ENCODE measurements at places on chromosomes 16 and 17. TPM values are rescaled to one million over a fixed set of nuclear protein-coding genes. Genes with fewer than 3 reads are reported as not detected.

DNA sequence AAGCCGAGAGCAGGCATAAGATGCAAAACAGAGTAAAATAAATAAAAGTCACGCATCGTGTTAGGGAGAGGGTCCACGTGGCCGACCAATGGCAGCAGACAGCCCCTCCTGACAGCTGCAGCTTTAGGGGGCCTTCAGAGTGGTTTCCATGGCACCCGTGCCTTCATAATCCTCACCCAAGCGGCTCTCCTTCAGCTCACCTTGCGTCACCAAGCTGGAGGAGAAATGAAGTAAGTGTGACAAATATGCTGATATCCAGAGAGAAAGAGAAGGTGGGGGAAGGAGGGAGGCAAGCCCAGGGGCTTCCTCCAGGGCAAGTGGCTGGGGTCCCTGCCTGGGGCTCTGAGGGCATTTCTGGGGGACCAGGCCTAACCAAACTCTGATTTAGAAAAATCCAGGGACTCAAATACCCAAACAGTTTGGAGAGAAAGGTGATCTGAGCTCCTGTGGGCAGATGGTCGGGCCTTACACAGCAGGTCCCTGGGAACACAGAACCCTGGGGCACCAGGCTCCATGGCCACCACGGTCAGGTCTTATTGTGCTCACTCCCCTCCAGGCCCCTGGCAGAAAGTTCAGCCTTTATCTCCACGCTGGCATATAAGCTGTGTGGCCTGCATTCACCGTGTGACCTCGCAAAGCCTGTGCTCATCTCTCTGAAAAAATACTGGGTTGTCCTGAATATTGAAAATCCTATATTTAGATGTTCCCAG is 80.7 kb upstream of the TNRC6C start:
- no peak overlapping the region for H3K27ac ChIP-seq
- H3K27me3 ChIP-seq: no peaks in the 10 kb centered on the region
- DNase-seq: no peak
- H3K4me1 ChIP-seq: no peaks in the 10 kb centered on the region
- no peak overlapping the region for H3K4me3 ChIP-seq
- H3K36me3 ChIP-seq: no peaks in the 10 kb centered on the region

- H3K27me3 ChIP-seq: no peaks in the 10 kb centered on the region
- H3K36me3 ChIP-seq: no peaks in the 10 kb centered on the region
- no peak overlapping the region for H3K27ac ChIP-seq
- no peaks in the 10 kb centered on the region for H3K4me1 ChIP-seq
- H3K4me3 ChIP-seq: no peak overlapping the region
- no peak for DNase-seq
Observed at GRCh38 chr16:46712911-46713310, 23.5 kb downstream of the ORC6 start.

DNA sequence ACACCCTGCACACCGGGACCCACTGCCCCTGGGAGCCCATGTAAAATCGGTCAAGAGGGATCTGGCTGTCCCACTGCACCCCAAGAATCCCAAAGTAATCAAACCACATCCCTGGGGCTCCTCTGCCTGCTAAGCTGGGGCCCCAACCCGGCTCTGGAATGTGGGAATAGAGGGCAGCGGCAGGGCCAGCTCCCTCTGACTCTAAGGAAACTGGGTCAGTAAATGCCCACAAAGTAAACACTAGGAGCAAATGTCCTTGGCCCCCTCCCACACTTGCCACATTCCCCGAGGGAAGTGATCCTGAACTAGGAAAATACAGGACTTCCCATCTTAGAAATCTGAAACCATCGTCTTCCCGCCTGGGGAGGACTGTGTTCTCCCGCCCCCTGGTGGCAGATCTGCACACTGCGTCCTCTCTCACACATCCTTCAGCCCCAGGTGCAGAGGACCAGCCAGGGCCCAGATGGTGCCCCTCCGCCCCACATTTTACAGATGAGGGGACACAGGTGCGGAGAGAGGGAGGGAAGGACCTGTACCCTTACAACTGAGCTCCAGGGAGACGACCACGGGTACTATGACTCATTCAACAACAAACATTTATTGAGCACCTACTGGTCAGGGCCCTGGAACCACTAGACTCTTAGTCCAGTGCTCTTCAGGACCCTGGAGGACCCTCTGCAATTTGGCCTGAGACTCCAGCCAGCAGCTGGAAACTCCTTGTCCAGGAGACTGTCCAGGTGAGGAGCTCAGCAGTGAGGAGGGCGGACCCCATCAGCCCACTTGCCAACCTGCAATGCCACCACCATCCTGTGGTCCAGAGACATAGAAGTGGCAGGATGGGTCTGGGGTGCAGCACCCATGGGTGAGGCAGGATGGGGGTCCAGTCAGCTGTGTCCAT is 10.1 kb downstream of the P3H4 start:
- no peak overlapping the region for H3K27ac ChIP-seq
- H3K4me1 ChIP-seq: peaks cover 5% of the 10 kb centered on the region

GRCh38 chr16:50248845-50249244 is 17.5 kb upstream of the ADCY7 start:
- H3K4me3 ChIP-seq: no peak overlapping the region
- no peak overlapping the region for H3K27ac ChIP-seq
- H3K27me3 ChIP-seq: no peaks in the 10 kb centered on the region
- no peak for DNase-seq

TAT gene
- total RNA-seq: 6.7 TPM

DNA sequence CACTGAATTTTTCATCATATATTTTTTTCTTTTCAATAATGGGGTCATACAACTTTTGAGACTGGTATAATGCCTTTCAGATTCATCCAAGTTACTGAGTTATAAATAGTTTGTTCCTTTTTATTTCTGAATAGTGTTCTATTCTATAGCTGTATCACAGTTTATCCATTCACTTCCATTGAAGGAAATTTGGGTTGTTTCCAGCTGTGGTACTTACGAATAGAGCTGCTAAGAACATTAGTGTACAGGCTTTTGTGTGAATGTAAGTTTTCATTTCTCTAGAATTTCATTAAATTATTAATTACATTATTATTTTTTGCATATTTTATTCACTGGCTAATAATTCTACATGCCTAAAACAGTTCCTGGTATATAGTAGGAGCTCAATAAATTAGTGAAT is 52.9 kb downstream of the SNTB2 start:
- DNase-seq: no peak
- no peaks in the 10 kb centered on the region for H3K27me3 ChIP-seq
- no peak overlapping the region for H3K27ac ChIP-seq
- no peak overlapping the region for H3K4me3 ChIP-seq
- no peaks in the 10 kb centered on the region for H3K36me3 ChIP-seq
- no peaks in the 10 kb centered on the region for H3K4me1 ChIP-seq

GRCh38 chr16:89360760-89361435 is 129.5 kb downstream of the ANKRD11 start:
- H3K36me3 ChIP-seq: no peaks in the 10 kb centered on the region
- DNase-seq: no peak
- no peak overlapping the region for H3K4me3 ChIP-seq
- no peak overlapping the region for H3K27ac ChIP-seq

SLC52A1 gene
- total RNA-seq: not detected

TP53TG3 gene
- total RNA-seq: not detected

KRTAP9-4 gene
- not detected for total RNA-seq

All from ascending aorta (tissue), 2 donors.